ENCODE measurements at places on chromosomes 16 and 17.

DNA sequence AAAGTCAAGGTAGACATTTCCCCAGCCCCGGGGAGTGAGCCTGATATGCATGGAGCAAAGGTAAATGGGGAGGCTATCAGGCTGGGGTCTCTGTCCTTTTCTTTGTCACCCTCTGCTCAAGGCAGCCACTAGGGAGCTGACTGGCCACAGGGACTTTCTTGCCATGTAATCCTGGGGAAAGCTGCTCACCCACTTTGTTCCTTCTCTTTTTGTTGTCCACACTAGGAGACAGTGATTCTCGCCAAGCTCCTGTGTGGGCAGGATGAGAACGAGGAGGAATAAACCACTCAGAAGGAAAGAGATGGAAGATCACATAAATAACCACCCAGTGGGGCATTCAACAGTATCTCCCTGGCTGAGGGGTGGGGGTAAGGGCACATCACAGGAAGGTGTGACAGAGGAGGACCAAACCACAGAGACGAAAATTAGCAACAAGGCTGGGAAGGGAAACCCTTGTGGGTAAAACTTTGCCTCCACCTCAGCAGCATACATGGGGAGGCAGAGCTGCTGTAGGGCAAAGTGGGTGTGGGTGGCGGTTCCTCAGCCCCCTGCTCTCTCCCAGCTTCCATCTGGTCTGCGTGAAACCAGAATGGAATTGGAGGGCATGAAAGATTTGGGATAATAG lies 26.2 kb upstream of the CCL1 start:
- no peak for DNase-seq

GRCh38 chr17:27616414-27616813 lies 14.6 kb upstream of the LGALS9 start:
- no peak for DNase-seq

DNA sequence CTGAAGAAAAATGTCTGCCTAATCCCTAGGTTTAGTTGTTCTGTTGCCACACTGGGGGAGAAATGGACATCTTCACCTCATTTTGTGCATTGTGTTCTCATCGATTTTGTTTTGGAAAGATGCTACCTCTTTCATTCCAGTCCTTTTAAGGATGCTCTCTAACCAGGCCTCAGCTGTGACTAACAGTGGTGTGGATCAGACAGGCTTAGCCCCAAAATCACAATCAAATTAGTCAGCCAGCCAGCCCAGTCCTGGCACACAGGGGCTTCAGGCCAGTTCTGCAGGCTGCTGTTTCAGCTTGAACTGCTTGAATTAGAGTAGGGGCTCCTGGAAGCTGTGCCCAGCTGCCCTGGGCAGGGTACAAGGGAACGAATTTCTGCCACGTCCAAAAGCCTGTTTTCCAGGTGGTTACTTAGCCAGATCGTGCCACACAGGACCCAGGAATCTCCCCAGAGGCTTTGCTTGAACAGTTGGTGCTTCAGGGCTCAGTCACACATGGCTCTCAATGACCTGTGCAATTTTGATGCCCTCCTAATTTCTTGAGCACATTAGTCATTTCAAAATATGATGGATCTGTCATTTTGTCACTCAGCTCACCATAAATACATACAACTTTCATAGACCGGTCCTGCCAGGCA lies 60.7 kb downstream of the CLEC16A start:
- no peak for DNase-seq

DNA sequence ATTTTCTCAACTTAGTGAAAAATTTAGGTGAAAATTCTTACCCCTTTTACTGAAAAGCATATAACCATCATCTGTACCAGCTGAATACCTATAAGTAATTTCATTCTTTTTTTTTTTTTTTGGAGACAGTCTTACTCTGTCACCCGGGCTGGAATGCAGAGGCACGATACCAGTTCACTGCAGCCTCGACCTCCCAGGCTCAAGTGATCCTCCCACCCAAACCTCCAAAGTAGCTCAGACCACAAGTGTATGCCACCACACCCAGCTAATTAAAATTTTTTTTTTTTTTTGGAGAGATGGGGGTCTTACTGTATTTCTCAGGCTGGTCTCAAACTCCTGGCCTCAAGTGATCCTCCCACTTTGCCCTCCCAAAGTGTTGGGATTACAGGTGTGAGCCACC lies 33.8 kb downstream of the TUBD1 start:
- DNase-seq = no peak

DNA sequence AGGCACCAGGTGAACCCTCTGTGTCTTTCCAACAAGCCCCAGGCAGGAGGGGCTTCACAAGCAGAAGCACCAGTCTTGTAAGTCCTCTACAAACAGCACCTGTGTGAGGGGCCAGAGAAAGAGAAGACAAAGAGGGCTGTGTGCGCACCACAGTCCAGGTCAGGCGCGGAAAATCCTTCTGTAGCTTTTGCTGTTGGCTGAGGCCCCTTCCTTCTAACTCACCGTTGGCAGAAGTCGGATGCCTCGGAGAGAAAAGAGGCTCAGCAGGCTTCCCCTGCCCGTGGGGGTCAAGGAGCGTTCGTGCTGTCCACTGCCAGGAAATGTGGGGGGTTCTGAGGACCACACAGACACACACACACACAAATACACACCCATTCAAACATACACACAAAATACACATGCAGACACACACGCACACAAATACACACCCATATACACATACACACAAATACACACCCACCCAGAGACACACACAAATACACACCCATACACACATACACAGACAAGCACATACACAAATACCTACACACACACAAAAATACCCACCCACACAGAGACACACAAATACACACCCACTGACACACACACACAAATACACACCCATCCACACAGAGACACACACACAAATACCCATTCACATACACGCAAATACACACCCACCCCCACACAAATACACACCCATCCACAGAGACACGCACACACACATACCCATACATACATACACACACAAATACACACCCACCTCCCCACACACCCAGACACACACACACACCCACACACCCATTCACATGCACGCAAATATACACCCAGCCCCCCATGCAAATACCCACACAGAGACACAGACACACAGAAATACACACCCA lies 6.8 kb downstream of the ZG16B start:
- DNase-seq = no peak

- DNase-seq = no peak
Measured at GRCh38 chr17:80363120-80363515, 51.8 kb upstream of the ENDOV start.

- DNase-seq = no peak
Measured at GRCh38 chr17:5194346-5194745, 2.7 kb upstream of the ZNF594 start.

DNA sequence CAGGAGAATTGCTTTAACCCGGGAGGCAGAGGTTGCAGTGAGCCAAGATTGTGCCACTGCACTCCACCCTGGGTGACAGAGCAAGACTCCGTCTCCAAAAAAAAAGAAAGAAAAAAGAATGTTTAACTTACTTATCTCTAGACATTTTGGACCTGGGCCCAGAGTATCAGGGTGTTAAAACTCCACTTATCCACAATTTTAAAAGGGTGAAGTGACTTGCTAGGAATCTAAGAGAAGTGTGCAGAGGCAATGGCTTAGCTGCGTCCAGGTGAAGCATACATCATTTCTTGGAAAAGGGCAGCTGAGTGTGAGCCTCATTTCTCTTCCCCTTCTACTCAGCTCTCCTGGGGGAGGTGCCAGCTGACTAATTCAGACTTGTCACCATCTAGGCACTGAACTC lies 25.1 kb downstream of the ALDH3A2 start:
- no peak for DNase-seq

DNA sequence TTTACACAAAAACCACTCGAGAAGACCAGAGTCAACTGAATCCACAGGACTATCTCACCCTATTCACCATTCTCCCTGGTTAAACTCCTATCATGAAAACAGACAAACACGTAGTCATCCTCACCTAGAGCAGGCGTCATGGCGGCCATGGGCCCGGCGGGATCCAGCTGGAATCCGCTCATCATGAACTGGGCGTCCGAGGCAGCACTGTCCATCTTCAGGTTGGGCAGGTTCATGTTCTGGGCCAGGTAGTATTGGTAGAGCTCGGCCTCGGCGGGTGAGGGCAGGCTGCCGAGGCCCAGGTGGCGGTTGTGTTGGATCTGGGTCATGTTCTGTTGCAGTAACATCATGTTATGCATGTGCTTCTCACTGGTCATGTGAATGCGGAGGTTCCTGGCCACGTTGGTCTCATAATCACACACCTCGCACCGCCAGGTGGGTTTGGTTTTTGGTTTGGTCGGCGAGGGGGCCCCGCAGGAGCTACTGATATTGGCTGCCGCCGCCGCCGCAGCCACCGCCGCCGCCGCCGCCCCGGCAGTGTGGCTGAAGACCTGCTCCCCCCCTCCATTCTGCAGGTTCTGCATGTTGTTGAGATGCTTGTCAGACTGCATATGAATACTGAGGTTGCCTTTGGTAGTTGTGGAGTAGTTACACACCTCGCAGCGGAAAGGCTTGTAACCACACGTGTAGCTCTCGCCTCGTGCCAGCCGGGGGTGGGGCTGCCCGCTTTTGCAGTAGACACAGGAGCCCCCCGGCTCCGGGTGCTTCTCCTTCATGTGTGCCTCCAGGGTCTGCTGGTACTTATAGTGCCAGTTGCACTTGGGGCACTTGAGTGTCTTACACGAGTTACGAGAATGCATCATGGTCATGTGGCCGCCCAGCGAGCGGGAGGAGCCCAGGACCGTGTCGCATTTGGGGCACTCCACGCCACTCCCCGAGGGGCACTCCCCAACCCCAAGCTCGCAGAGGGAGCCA lies 90.3 kb downstream of the ZFHX3 start:
- no peak for DNase-seq

DNA sequence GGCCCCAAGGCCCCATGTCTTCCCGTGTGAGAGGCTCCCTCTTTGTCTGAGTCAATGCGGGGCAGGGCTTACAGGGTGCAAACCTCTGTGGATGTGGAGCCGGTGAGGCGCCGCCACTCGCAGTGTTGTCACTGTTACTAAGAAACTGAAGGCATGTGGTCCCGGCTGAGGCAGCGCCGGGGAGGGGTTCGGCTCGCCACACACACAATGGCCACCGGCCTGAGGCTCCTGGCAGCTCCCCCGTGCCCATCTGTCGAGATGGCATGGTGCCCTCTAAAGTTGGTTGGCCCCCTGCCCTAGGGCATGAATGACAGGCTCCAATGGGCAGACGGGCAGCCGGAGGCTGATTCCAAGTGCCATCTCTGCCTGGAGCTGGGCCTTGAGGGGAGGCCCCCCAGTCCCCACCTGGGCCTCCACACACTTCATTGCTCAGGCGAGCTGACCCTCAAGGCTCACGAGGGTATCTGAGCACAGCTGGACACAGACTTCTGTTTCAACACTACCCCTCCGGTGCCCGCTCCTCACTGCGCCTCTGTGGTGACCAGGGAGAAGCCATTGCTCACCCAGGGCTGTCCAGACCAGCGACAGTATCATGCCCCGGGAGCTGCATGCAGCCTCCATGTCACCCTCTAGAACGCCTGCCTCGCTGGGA lies 137.2 kb downstream of the C16orf78 start:
- no peak for DNase-seq

- no peak for DNase-seq
Measured at GRCh38 chr17:70239391-70239826, 70.1 kb downstream of the KCNJ2 start.

GRCh38 chr17:83132251-83133081 lies 53.1 kb downstream of the METRNL start:
- no peak for DNase-seq

Data from endothelial cell (in vitro differentiated cells).